Adrenal gland (tissue), 19 donors: ENCODE measurements at places on chromosomes 16 and 17.
A peak's percentile ranks its signal among the peaks of the same experiment; 100 is the strongest.

- no peak overlapping the region for H3K27ac ChIP-seq
- no peaks in the 10 kb centered on the region for H3K27me3 ChIP-seq
- peak; percentile 55 for DNase-seq
- peaks cover 21% of the 10 kb centered on the region for H3K4me1 ChIP-seq
Observed at GRCh38 chr16:17476414-17477259, 5.9 kb upstream of the XYLT1 start.

DNA sequence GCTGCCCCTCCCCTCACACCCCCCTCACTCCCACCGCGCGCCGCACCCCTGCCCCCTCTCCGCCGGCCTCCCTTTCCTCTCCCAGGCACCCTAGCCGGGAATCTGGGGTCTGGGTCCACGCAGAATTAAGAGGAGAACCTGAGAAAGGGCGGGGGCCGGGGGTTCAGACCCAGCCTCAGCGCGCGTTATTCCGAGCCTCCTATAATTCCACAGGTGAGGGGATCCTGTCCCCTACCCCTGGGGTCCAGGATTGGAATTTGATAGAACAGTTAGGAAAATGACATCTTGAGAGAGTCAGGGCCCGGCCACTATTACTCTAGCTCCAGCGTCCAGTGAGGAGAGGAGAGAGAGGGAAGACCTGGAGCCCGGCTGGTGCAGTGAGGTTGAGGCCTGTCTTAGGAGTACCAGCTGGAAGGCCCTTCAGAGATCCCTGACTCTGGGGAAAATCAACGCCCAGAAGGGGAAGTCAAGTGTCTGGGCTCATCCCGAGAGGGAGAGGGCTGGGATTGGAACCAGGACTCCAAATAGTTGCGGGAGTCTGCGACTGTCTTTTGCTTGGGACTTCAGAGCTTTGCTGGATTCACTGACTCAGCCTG lies 17.3 kb downstream of the GRB7 start:
- H3K27ac ChIP-seq = peak overlapping the region; percentile 79
- H3K4me3 ChIP-seq = peak overlapping the region; percentile 65
- no peaks in the 10 kb centered on the region for H3K36me3 ChIP-seq
- DNase-seq = peak; percentile 58

DNA sequence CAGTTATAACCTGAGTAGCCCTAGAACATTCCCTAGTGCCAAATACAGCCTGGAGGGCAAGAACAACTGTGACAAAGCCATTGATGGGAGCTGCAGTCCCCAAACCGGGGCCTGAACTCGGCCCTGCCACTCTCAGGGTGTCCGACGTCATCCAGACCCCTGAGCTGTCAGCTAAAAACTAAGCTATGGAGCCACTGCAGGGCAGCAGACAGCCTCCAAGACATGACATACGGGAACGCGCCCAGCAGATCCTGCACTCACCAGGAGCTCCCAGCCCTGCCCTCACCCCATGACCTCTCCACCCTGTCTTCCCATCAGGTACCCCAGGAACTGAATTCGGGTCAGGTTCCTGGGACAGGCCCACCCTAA lies 28.4 kb downstream of the KDM8 start:
- H3K4me1 ChIP-seq = peaks cover 22% of the 10 kb centered on the region
- no peaks in the 10 kb centered on the region for H3K36me3 ChIP-seq
- H3K4me3 ChIP-seq = no peak overlapping the region
- no peaks in the 10 kb centered on the region for H3K27me3 ChIP-seq
- DNase-seq = no peak

- no peaks in the 10 kb centered on the region for H3K27me3 ChIP-seq
- H3K27ac ChIP-seq = no peak overlapping the region
- no peaks in the 10 kb centered on the region for H3K36me3 ChIP-seq
- no peaks in the 10 kb centered on the region for H3K4me1 ChIP-seq
- no peak for DNase-seq
Observed at GRCh38 chr17:13297183-13297582, 279.4 kb upstream of the ELAC2 start.

GRCh38 chr17:72536788-72537187 lies 416.0 kb downstream of the SOX9 start:
- H3K36me3 ChIP-seq = no peaks in the 10 kb centered on the region
- no peak for DNase-seq
- H3K4me1 ChIP-seq = no peaks in the 10 kb centered on the region
